Effector memory CD8-positive, alpha-beta T cell (primary cell): ENCODE measurements at places on chromosomes 1 and 21.

- H3K36me3 ChIP-seq: no peaks in the 10 kb centered on the region
- DNase-seq: no peak
- H3K27ac ChIP-seq: no peak overlapping the region
- no peak overlapping the region for H3K4me3 ChIP-seq
- no peaks in the 10 kb centered on the region for H3K27me3 ChIP-seq
Observed at GRCh38 chr1:177309880-177310279, 139.1 kb downstream of the BRINP2 start.

- H3K4me1 ChIP-seq: no peaks in the 10 kb centered on the region
- peak overlapping the region; percentile 10 for H3K4me3 ChIP-seq
- no peak for DNase-seq
Observed at GRCh38 chr21:25283720-25284119, 323.6 kb downstream of the MRPL39 start.

GRCh38 chr1:83318366-83318765, 680.6 kb downstream of the TTLL7 start:
- no peaks in the 10 kb centered on the region for H3K4me1 ChIP-seq
- no peak for DNase-seq
- H3K36me3 ChIP-seq: no peaks in the 10 kb centered on the region
- H3K4me3 ChIP-seq: no peak overlapping the region
- H3K27me3 ChIP-seq: no peaks in the 10 kb centered on the region
- no peak overlapping the region for H3K27ac ChIP-seq

DNA sequence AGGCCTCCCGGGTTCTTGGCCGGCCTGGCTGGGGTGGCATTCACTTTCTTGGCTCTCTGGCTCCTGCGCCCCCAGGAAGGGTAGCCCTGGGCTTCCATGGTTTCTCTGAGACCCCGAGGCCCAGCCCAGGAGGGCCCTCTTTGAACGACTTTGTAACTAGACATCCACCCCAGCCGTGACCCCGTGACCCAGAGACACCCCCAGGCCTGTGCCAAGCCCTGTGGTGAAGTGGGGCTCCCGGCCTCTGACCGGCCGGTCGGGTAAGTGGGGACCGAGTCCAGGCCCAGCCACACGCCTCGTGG, 64.0 kb downstream of the COL18A1 start:
- no peak overlapping the region for H3K4me3 ChIP-seq
- H3K27ac ChIP-seq: no peak overlapping the region
- no peaks in the 10 kb centered on the region for H3K4me1 ChIP-seq

DNA sequence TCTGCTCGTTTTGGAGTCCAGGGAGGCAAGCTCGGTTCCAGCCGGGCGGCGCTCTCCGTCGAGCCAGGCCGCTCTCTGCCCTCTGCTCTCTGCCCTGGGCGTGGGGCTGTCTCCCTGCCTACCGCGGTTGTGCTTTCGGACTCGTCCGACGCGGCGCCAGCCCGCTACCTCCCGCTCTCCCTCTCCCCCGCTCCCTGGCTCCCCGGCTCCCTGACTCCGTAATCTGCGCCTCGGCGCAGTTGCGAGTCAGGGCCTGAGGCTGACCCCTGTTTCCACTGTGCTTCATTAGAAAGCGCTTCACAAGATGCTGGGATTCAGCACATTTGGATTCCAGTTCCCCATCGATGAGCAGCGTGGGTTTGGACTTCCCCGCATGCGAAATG, 2.2 kb downstream of the SOX13 start:
- peak overlapping the region; percentile 17 for H3K27ac ChIP-seq
- H3K4me1 ChIP-seq: peaks cover 13% of the 10 kb centered on the region
- peaks cover 29% of the 10 kb centered on the region for H3K27me3 ChIP-seq
- H3K4me3 ChIP-seq: peak overlapping the region; percentile 91
- no peaks in the 10 kb centered on the region for H3K36me3 ChIP-seq

DNA sequence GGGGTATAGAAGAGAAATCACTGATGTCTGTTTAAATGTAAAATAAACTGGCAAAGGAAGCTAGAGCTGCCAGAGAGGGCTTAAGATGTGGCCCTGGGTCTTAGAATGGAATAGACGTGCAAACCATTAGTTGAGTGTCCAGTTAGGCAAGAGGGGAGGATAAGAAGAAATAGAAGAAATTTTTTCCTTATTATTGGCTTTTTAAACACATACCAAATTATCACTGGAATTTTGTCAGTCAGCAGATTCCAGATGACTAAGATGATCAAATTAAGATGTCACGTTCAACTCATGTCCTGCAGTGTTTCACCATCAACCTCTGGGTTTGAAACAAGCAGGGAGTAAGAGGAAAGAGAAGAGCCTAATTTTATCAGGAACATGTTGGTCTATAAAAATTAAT, 71.6 kb upstream of the C1orf21 start:
- H3K36me3 ChIP-seq: no peaks in the 10 kb centered on the region
- no peak overlapping the region for H3K27ac ChIP-seq
- no peaks in the 10 kb centered on the region for H3K4me1 ChIP-seq
- no peak for DNase-seq
- H3K27me3 ChIP-seq: peaks cover 7% of the 10 kb centered on the region

DNA sequence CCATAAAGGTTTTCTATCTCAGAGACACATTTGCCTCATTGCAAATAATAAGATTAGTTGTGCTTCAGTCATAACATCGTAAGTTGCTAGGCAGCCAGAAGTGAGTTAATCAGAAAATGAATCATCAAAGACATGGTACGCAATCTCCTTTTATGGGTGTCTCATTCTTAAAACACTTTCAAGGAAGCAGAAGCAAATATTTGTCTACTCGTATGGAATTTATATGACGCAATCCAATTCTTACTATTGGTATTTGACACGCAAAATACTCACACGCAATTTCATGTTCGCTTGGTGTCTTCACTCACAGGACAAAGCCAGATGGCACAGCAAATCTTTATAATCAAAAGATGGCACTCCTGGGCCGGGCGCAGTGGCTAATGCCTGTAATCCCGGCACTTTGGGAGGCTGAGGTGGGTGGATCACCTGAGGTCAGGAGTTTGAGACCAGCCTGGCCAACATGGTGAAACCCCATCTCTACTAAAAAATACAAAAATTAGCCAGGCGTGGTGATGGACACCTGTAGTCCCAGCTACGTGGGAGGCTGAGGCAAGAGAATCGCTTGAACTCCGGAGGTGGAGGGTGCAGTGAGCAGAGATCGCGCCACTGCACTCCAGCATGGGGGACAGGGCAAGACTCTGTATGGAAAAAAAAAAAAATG, 56.4 kb downstream of the HLCS start:
- peaks cover 24% of the 10 kb centered on the region for H3K4me1 ChIP-seq
- H3K36me3 ChIP-seq: no peaks in the 10 kb centered on the region
- no peaks in the 10 kb centered on the region for H3K27me3 ChIP-seq
- peak overlapping the region; percentile 22 for H3K27ac ChIP-seq
- no peak overlapping the region for H3K4me3 ChIP-seq
- DNase-seq: no peak

DNA sequence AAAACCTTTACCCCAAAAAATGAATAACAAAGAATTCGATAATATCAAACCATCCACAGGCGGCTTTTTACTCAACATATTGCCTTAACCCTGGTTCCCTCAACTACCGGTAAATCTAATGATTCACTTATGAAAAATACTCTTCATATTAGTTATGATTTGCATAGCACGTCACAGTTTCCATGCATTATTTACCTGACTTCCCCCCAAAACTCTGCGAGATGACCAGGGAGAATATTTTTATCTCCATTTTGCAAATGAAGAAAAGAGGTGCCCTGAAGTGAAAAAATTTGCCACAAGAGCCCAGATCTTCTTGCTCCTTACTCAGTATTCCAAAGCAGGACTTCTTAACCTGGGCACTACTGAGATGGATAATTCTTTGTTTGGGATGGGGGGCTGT, 2.9 kb downstream of the JAK1 start:
- H3K4me1 ChIP-seq: peaks cover 62% of the 10 kb centered on the region
- DNase-seq: no peak
- no peaks in the 10 kb centered on the region for H3K27me3 ChIP-seq
- H3K4me3 ChIP-seq: peak overlapping the region; percentile 84
- H3K27ac ChIP-seq: peak overlapping the region; percentile 91

- no peak overlapping the region for H3K4me3 ChIP-seq
- H3K36me3 ChIP-seq: no peaks in the 10 kb centered on the region
- no peak for DNase-seq
- H3K27me3 ChIP-seq: no peaks in the 10 kb centered on the region
Observed at GRCh38 chr1:55793856-55794255, 578.7 kb upstream of the USP24 start.

- peak overlapping the region; percentile 91 for H3K4me3 ChIP-seq
- H3K27ac ChIP-seq: no peak overlapping the region
- no peak for DNase-seq
- H3K27me3 ChIP-seq: peaks cover 27% of the 10 kb centered on the region
Observed at GRCh38 chr1:206633708-206634121, 1.6 kb upstream of the DYRK3 start.

DNA sequence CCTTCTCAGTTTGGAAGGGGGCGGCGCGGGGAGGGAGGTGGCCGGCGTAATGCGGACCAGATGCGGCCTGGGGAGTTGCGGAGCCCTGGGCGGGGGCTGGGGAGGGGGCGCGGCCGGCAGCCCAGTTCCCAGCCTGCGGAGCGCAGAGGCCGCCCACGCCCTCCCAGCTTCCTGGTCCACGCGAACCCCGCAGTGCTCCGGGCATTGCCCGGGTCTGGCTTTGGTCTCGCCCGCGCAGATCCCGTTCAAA, 695 bp downstream of the DMBX1 start:
- peaks cover 14% of the 10 kb centered on the region for H3K4me1 ChIP-seq
- H3K27ac ChIP-seq: no peak overlapping the region
- H3K36me3 ChIP-seq: peaks cover 5% of the 10 kb centered on the region
- DNase-seq: no peak
- H3K4me3 ChIP-seq: peak overlapping the region; percentile 83

- peak overlapping the region; percentile 96 for H3K27ac ChIP-seq
- H3K4me3 ChIP-seq: peak overlapping the region; percentile 53
- H3K4me1 ChIP-seq: peaks cover 50% of the 10 kb centered on the region
- H3K27me3 ChIP-seq: no peaks in the 10 kb centered on the region
Observed at GRCh38 chr1:221778125-221778524, 36.2 kb upstream of the DUSP10 start.

DNA sequence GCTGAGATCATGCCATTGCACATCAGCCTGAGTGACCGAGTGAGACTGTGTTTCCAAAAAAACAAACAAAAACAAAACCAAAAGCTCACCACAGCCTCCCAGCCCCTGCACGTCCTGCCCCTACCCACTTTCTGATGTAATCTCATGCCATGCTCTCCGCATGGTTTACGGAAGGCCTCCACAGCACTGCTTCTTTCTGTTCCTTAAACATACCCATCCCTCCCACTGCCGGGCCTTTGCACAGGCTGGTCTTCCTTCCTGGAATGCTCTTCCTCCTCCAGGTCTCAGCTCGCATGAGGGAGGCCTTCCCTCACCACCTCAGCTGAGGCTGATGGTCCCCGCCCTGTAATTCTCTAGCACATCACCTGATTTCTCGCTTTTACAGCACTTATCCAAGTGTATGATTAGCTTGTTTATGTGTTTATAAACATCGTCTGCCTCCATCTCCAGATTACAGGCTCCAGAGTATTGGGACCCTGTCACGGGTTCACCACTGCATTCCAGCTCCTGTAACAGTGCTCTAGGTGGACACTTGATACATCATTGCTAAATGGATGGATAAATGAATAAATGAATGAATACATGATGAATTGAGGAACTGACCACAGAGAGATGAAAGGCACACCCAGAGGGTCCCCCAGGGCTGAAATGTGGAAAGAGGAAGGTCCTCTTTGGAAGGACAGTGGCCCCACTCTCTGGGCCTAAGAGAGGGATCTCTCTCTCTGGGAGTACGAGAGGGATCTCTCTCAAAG, 22.1 kb downstream of the TCEA3 start:
- H3K4me3 ChIP-seq: no peak overlapping the region
- H3K27me3 ChIP-seq: no peaks in the 10 kb centered on the region
- no peak overlapping the region for H3K27ac ChIP-seq
- peaks cover 4% of the 10 kb centered on the region for H3K4me1 ChIP-seq
- H3K36me3 ChIP-seq: no peaks in the 10 kb centered on the region

DNA sequence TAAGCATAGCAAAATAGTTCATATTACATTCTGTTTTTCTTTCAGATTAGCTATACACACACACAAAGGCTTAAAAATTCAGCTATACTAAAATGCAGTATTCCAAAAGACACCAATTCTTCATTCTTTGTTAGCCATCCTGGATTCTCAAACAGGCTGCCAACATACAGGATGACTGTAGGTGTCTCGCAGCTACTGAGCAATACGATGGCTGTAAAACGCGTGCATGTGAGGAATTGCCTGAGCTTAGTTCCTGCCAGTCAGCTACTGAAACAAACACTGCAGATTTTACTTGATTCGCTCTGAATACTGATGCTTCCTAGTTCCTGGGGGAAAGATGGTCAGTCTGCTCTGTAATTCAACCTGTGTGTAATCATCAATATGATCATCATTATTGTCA, 24.7 kb upstream of the HMGN1 start:
- H3K27me3 ChIP-seq: peaks cover 21% of the 10 kb centered on the region
- H3K4me1 ChIP-seq: no peaks in the 10 kb centered on the region
- H3K36me3 ChIP-seq: peaks cover 3% of the 10 kb centered on the region
- no peak overlapping the region for H3K4me3 ChIP-seq
- DNase-seq: no peak

DNA sequence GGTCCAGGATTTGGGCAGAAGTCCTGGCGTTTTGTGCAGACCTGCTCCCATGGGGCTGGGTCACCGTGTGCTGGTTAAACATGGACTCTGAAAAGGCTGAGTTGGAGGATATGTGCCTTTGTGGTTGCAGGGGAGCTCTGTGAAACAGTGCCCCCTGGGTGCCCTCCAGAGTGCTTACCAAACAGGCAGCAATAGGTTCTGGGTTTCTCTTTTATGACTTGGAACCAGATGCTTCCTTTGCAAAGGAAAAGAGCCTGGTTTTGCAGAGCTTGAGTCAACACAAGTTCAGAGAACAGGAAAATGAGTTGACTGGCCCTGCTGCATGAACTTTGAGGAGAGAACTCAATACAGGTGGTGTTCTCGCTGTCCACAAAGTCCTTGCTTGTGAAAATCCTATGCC, 288.9 kb downstream of the TM2D1 start:
- no peak for DNase-seq
- no peaks in the 10 kb centered on the region for H3K4me1 ChIP-seq
- H3K36me3 ChIP-seq: no peaks in the 10 kb centered on the region
- no peaks in the 10 kb centered on the region for H3K27me3 ChIP-seq
